ENCODE measurements at places on chromosomes 6 and 20.
A peak's percentile ranks its signal among the peaks of the same experiment; 100 is the strongest.

- no peak for DNase-seq
Observed at GRCh38 chr6:167840526-167841179, 13.9 kb downstream of the AFDN start.

DNA sequence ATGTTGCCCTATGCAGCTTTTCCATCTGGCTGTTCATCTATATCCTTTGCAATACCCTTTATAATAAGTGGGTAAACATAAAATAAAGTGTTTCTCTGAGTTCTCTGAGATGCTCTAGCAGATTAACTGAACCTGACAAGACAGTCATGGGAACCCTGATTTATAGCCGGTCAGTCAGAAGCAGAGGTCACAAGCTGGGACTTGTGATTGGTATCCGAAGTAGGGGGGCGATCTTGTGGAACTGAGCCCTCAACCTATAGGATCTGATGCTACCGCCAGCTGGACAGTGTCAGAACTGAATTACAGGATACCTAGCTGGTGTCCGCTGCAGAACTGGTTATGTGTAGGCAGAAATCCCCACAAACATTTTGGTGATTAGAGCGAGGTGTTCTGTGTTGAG lies 39.0 kb downstream of the SLC17A5 start:
- DNase-seq, result no peak

- DNase-seq, result no peak
Observed at GRCh38 chr6:12009180-12009685, 2.9 kb upstream of the HIVEP1 start.

- DNase-seq, result no peak
Observed at GRCh38 chr6:134954272-134955000, 4.5 kb upstream of the ALDH8A1 start.

DNA sequence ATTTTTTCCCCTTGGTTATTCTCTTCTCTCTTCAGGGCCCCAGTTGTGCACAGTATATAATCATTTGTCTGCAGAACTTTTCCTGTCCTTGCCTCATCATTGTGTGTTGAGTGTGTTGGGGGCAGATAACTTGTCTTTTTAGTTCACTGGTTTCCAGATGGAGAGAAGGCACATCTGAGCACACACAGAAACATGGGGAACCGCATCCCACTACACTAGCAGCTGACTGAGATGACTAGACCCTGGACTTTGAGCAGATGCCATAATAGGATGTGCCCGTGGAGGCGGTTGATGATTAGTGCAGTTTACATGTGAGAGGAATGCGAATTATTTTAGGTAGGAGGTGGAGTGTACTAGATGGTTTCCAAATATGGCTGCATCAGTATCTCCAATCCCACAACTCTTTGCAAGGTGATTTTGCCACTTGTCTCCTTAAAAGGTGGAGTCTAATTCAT lies 26.5 kb upstream of the SH3BGRL2 start:
- peak; percentile 88 for DNase-seq

DNA sequence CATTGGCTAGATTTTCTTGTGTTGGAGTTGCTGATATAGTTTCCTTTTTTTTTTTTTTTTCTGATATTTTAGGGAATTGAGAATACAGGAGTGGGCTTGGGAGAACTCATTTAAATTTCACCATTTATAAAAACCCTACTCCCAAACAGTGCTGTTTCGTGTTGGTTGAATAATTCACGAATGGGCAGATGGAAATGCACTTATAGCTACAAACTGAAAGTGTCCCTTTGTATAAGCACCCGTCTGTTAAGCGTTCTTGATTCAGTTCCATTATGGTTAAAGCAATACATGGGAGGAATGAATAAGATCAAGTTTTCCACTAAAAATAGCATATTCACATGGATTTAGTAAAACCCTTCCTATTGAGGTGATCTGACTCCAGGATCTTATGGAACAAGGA lies 122.2 kb upstream of the ARG1 start:
- no peak for DNase-seq

GRCh38 chr6:89290401-89291155 lies 24.5 kb downstream of the GABRR2 start:
- DNase-seq, result no peak

DNA sequence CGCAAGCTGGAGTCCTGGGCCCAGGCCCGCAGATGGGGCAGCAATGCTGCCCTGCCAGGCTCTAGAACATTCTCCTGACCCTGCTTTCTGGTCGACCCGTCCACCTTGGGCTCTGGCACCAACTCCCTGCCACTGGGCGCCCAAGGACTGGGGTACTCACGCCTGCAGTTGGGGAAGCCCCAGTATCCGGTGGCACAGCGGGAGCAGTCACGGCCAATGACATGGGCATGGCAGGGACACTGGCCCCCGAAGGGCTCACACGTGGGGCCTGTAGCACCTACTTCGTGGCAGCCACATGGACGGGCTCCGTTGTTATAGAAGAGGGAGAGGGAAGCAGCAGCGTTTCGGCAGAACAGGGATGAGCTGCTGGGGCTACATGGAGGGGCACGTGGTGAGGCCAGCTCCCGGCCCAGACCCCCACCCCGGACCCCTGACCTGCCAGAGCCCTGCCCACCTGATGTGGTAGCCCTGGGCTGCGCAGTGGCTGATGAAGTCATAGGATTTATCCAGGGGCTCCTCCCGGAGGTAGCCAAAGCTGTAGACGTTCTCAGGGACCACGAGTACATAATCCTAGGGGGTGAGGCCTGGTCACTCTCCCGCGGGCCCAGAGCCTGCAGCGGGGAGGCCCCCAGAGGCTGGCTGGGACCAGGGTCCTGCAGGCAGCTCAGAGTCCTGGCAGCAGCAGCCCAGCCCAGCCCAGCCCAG lies 26.0 kb downstream of the ADRM1 start:
- no peak for DNase-seq
